Glomerular endothelial cell (primary cell): ENCODE measurements at places on chromosomes 2 and 18. TPM values are rescaled to one million over a fixed set of nuclear protein-coding genes. Genes with fewer than 3 reads are reported as not detected.

- no peak for DNase-seq
These were observed 250.9 kb downstream of the ICOS start for GRCh38 chr2:204187229-204188083.

DNA sequence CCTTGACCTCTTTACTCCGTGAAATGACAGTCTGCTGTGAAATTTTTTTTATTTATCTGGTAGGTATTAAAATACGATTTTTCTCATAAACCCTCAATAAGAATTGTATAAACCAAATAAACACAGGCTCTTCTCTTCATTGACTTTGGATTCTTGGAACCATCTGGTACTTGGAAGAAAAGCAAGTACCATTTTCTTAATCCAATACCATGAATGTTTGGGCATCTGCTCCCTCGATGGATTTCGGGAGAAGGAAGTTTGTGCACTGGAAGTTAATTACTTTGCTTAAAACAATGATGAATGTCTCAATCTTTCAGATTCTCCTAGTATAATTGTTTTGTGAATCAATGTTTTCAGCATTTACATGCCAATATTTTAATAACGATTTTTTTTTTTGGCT lies 5.3 kb upstream of the SCG2 start:
- no peak for DNase-seq

- DNase-seq, result no peak
These were observed 8.2 kb downstream of the ZFP36L2 start for GRCh38 chr2:43218155-43218701.

- no peak for DNase-seq
These were observed 9.1 kb downstream of the SP9 start for GRCh38 chr2:174343623-174344455.

DNA sequence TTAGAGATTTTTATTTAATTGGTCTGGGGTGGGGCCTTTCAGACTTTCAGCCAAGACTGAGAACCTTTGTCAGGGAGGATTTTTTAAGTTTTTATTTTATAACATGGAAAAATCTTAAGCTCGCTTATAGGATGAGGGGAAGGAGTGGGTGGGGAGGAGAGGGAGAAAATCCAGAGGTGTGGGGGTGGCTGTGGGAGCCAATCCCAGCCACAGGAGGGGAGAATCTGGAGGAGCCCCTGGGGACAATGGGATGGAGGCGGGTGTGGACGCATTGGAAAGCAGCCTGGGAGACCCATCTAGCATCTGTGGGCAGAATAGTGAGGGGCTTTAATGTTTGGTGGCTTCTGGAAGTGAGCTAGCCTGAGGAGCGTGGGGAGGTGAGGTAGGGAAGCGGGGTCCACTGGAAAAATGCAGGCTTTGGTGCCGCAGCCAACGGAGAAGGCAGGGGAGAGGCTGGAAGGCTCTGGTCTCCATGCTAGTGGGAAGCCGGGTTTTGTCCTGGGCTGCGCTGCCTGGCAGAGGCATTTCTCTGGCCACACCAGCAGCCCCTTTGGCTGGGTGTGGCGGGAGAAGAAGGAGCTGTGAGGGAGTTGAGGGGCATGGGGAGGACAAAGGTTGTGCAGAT lies 11.5 kb upstream of the INPP5D start:
- DNase-seq, result no peak

GRCh38 chr18:70311726-70312125 lies 22.9 kb downstream of the SOCS6 start:
- no peak for DNase-seq

DNA sequence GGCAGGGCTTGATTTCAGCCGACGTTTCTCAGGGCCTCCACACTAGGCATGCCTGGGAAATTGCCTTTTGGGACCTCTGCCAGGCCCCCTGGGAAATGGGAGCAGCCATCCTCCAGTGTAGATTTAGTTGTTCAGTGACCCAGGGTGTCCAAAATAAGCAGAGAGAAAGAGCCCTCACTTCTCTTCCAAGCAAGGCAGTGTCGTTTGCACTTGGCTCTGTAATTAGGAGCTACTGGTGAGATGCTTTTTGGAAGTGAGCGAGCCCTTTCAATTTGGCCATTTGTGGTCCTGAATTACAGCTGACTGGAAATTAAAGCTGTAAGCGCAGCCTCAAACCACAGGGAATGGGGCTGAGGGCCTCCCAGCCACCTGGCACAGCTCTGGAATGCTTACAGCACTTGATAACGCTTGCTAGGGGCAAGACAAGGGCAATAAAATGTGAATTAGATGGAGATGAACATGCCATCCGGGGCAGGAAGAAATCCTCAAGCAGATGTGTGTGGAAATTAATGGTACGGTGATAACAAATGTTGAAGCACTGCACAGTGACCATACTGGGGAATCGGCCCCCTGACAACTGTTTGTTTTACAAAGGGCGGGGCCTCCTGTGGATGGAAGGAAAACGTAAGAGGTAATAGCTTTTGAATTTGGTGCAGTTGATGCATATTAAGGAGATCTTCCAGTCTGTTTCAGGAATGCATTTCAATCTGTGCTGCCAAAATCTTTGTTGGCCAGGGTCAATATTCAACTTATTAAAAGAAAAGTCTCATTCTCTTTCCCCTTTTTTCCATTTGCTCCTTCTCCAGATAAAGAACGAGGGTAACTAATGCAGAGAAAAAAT lies 173.1 kb downstream of the UXS1 start:
- DNase-seq, result no peak

GRCh38 chr18:58980991-58981390 lies 116.3 kb downstream of the ZNF532 start:
- DNase-seq, result no peak

DNA sequence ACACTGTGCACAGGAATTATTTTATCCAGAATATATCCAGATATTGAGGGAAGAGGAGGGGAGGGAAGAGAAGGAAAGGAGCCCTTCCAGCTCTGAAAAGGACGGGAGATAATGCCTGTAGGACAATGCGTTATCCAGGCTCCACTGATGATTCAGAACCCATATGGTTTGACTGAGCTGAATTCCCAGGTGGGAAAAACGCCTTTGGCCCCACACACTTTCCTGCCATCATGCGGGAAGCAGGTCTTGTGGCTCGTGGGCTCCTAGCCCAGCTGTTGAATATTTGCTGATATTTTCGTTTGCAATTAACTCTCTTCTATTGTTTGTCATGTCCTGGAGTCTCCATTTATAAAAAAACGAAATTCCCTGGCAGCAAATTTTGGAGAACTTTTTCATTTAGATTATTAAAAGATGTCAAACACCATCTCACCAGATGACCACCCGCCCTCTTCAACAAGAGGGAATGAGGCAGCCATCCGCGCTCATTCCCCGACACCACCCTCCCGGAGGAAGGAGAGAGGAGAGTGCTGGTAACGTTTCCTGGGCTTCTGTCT lies 8.9 kb downstream of the COL6A3 start:
- no peak for DNase-seq

GRCh38 chr18:4230450-4231168 lies 224.5 kb downstream of the DLGAP1 start:
- DNase-seq, result no peak

- no peak for DNase-seq
These were observed 181.3 kb downstream of the PTPRM start for GRCh38 chr18:7748251-7749007.

GRCh38 chr2:215791481-215791937 lies 221.8 kb downstream of the MREG start:
- DNase-seq, result no peak

GRCh38 chr2:238129166-238130010 lies 9.1 kb upstream of the KLHL30 start:
- no peak for DNase-seq

TMEM178A gene
- 0.68 and 1.9 TPM in 2 replicates for total RNA-seq

HOXD8 gene
- 14.2 and 18.9 TPM in 2 replicates for total RNA-seq

RBM43 gene
- total RNA-seq, result 5.6 and 6.3 TPM in 2 replicates

GALNT5 gene
- total RNA-seq, result 0.48 and 2.6 TPM in 2 replicates

CD207 gene
- total RNA-seq, result not detected in 2 replicates

ANO7 gene
- total RNA-seq, result 0.68 and 1.4 TPM in 2 replicates

NT5C1B gene
- not detected in 2 replicates for total RNA-seq

CYTIP gene
- total RNA-seq, result 0.82 and 3.6 TPM in 2 replicates

CENPA gene
- total RNA-seq, result 3.6 and 4.6 TPM in 2 replicates

ADCYAP1 gene
- total RNA-seq, result 0.12 TPM in 1 of 2 replicates, not detected in the other
